C1 segment of cervical spinal cord (tissue), 14 donors: ENCODE measurements at places on chromosomes 4 and X.
A peak's percentile ranks its signal among the peaks of the same experiment; 100 is the strongest.

DNA sequence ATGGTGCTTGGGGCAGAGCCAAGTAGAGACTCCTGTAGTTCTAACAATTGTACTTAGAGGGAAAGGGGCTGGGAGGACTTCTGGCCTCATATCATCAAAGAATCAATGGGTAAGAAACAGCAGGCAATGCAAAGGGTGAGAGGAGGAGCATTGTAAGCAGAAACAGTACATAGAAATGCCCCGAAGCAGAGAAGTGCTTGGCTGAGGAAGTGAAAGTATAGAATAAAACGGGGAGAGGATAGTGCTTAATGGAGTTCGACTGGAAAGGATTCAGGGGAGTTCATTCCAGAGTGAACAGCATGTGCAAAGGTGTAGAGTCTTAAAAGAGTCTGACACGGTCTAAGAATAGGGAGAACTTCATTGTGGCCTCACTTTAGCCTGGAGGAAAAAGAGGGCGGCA, 103.0 kb downstream of the SYNPO2 start:
- DNase-seq = no peak

DNA sequence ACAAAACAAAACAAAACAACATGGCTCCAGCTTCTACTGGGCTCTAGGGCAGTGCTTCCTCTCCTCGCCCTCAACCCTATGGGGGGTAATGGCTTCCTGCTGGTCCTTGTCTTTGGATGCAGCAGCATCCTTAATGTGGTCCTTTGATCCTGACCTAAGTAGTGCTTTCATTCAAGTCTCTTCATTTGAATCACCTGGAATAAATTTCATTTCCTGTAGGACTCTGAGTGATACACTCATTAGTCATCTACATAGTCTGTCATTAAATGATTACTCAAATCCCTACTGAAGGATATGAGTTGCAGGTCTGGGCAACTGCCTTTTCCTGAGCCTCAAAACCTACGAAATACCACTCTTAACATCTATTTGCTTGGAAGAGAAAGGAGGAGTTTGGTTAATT, 54.5 kb downstream of the RHOH start:
- DNase-seq = no peak

- DNase-seq = no peak
These were observed 230.9 kb downstream of the IQCM start for GRCh38 chr4:149584722-149585121.

DNA sequence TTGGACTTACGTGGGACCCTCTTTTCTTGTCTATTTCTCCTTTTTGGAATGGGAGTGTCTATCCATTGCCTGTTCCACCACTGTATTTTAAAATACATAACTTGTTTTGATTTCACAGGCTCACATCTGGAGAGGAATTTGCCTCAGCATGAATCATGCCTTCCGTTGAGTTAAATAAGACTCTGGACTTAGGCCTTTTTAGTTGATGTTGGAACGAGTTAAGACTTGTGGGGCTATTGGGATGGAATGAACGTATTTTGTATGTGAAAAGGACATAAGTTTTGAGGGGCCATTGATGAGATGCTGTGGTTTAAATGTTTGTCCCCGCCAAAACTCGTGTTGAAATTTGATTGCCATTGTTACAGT, 66.2 kb downstream of the BEX3 start:
- DNase-seq = no peak

DNA sequence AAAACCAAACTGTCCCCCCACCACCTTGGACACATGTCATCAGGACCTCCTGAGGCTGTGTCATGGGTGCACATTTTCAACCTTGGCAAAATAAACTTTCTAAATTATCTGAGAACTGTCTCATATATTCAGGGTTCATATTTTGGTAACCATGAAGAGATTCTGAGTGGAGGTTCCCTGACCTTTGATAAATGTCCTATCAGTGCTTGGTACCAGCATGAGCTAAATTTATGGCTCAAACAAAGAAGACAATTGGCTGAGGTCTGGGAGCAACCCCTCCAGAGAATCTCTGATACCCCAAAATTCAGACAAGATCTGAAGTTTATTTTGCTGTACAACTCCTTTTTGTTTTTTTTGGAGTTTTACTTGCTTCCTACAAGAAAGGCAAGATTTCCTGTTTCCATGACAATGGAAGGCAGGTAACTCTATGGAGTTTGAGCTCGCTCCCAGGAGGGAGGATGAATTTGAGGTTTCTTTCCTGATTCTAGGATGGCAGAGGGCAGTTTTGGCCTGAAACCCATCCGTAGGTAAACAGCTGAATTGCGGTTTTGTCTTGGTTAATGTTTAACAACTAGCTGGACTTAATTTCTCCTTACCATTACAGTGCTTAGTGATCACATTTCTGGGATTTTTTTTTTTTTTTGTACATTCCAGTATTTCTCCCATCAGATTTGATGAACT, 14.5 kb downstream of the UGT2B15 start:
- DNase-seq = no peak

GRCh38 chrX:91414713-91415112, 19.9 kb upstream of the PABPC5 start:
- DNase-seq = peak; percentile 0

- no peak for DNase-seq
These were observed 72.4 kb downstream of the FRAS1 start for GRCh38 chr4:78129383-78130108.
